ENCODE measurements at places on chromosomes 7 and 10.

GRCh38 chr10:26869528-26869927 lies 8.8 kb upstream of the ABI1 start:
- no peak for DNase-seq

DNA sequence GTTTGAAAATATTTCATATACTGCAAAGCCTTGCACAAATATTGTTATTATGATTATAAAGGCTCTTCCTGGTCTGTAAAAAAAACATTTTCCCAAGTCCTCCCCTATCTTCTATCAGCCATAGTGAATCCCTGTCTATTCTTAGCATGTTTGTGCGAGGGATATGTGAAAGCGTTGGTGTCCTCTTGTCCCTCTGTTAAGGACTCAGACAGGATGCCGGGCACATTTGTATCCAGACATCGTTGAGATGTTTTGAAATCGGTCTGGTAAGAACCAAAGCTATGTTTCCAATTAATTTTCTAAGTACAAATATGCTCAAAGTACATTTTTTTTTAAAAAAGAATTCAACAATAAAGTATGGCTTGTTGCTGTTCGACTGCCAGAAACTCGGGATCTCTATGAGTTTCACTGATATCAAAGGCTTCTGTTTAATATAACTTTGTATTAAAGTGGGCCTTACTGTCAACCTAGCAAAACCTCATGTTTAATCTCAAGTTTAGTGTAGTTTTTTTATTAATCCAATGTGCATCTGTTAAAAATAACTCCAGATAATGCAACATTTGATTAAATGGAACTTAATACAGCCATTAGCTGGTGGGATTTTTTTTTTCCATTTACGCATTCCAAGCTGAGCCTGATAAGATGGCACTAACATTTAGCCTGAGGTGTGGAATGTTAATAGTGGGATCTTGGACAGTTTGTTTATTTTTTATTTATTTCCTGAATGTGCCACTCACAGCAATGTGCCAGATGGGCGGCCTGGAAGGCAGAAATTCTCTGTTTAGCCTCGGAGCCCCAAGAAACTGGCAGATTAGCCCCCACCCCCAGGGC lies 754.3 kb downstream of the LRMDA start:
- no peak for DNase-seq

DNA sequence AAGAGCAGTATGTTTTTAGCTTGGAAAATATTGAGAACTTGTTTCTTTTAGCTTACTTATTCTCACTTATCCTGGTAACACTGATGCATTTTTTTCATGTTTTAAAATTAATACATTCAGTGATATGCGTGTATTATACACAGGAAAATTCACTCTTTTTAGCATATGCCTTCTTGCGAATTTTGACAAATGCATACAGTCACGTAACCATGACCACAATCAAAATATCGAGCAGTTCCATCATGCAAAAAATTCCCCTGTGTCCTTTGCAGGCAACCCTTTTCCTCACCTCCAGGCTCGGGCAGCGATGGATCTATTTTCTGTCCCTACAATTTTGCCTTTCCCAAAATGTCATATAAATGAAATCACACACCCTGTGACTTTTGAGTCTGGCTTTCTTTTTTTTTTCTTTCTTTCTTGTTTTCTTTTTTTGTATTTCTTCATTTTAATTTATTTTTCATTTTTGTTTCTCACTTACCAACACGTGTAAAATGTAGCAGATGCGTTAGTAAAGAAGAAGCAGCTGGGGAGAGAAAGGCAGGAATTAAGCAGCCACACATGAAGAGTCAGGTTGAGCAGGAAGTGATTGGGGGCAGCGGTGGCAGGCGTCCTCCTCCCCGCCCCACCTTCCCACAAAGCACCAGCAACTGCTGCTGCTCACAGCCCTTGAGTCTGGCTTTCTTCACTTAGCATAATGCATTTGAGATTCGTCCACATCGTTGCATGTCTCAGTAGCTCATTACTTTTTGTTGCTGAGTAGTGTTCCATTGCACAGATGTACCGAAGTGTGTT lies 29.9 kb downstream of the ADRB1 start:
- no peak for DNase-seq

- DNase-seq = no peak
Measured at GRCh38 chr7:38382684-38383083, 109.2 kb upstream of the TARP start.

DNA sequence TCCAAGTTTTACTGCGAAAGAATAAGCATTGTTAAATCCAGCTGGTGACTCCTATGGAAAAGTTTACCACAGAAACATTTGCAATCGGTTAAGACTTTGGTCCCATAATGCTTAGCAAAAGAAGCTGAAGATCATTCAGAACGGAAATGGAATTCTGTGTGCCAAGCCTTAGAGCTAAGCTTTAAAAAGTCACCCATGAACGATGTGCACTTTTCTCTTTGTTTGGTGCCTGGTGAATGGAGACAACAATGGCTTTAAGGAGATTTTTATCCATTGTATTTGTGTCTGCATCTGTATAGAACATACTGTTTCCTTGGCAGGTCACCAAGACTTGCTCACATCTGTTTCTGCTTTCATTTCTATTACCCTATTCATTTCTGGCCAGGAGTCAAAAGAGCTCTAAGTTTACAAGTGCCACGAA lies 26.3 kb upstream of the COL1A2 start:
- no peak for DNase-seq

DNA sequence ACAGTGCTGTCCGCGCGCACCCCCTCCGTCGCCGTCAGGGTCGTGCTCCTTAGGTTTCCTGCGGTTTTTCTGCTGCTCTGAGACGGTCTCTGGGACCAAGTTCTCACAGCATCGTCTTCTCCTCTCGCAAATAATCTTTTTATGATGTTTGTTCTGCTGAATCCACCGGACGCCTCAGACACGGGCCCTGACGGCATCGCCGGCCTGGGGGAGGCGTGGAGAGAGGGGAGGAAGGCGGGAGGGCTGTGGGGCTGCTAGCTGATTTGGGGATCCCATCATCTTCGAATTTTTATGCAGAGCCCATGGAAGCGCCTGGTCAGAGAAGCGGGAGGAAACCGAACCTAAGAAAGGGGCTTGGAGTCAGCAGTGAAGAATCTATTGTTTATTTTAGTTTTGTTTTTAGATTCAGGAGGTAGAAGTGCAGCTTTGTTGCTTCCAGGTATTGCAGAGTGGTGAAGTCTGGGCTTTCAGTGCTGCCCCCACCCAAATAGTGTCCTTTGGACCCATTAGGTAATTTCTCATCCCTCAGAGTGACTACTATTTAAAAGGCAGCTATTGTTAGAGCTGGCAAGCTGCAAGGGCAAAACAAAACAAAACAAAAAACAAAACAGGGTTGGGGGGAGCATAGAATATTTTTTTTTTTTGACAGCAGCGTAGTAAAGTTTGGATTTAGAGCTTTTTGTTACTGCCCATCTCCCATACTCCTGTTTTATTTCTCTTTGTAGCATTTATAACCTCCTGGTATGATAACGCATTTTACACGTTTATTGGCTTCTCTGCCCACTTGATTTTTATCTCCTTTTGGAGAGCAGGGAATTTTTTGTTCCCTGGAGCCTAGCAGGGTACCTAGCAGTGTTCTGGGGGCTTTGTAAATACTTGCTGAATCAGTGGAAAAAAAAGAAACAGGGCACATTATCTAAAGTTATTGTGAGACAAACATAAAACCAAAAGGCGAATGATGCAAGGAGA lies 92.6 kb downstream of the SPAG6 start:
- no peak for DNase-seq

DNA sequence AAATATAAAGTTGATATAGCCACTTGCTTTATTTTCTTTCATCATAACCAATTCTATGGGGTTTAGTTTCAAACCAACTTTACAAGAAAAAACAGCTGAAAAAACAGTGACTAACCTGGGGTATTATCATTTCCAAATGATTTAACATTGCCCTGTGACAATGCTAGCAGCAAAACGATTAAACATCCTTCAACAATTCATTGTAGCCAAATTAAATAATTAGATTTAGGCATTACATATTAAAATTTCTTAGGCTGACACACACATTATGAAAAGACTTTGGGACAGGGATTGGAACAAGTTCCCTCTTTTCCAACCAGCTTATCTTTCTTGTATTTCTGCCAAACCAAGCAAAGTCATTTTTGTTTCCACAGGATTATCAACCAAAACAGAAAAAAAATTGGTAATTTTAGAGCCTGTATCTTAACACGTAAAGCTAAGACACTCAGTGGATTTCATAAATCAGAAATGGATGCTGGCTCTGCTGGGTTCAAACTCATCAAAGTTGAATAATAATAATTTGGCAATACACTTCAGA lies 84.0 kb downstream of the SEMA3D start:
- no peak for DNase-seq

DNA sequence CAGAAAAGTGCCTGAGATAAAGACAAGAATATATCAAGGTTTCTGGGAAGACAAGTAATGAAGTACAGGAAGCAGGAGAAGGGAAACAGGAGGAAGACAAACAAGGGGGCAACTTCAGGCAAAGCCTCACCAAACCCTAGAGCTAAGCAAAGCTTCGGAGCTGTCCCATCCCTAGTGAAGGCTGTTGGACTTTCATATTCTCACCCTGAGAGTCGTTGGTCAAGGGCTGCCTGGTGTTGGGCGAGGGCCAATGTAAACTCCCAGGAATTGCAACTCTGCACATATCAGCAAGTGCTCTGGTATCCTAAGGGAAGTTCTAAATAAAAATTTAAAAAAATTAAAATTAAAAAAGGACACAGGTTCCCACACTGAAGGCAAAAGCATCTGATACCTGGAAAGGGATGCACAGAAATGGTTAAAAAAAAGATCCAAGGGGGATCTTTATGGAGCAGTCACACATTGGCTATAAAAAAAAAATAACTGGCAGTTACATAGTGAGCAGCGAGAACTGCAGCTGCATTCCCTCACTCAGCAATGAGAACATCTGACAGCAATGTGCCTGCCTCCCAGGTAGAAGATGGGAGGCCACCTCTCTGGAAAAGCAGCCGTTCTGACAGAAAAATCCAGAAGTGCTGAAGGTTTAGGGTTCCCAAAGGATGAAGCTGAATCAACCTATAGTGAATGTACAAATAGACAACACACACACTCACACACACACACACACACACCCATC lies 304.7 kb downstream of the WDR11 start:
- DNase-seq = peak; percentile 61

- peak; percentile 51 for DNase-seq
Measured at GRCh38 chr10:34147641-34148304, 667.3 kb downstream of the PARD3 start.

DNA sequence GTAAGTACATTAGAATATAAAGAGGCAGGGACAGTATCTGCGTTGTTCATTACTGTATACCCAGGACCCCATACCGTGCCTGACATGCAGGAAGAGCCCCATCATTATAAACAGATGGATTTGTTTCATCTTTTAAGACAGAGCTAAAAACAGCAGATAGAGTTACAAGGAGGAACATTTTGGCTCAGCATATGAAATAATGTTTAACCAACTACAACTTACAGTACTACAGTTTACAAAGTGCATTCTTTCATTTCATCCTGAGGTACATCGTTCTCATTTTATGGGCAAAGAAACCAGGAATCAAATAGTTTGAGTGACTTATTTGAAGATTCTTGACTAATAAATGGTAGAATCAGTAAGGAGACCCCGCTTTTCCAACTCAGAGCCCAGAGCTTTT lies 38.1 kb upstream of the AGBL3 start:
- DNase-seq = no peak

GRCh38 chr7:98133621-98134303 lies 27.1 kb downstream of the LMTK2 start:
- DNase-seq = no peak

DNA sequence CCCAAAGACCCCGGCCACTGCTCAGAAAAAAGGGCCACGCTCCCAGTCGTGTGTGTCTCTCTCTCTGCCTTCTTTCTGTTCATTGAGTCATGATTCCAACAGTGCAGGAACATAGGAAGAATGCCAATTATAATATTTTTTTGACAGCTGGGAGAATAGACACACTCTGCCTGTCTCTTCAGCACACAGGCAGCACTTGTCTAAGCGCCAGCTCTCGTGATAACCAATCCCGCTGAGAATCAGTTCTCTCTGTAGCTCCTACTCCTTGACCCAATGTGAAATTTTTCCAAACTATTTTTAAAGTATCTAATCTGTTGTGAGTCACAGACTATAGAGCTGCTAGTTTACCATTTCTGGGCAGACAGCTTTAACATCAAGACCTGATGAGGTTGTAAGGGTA lies 145.7 kb upstream of the RHEB start:
- DNase-seq = no peak

DNA sequence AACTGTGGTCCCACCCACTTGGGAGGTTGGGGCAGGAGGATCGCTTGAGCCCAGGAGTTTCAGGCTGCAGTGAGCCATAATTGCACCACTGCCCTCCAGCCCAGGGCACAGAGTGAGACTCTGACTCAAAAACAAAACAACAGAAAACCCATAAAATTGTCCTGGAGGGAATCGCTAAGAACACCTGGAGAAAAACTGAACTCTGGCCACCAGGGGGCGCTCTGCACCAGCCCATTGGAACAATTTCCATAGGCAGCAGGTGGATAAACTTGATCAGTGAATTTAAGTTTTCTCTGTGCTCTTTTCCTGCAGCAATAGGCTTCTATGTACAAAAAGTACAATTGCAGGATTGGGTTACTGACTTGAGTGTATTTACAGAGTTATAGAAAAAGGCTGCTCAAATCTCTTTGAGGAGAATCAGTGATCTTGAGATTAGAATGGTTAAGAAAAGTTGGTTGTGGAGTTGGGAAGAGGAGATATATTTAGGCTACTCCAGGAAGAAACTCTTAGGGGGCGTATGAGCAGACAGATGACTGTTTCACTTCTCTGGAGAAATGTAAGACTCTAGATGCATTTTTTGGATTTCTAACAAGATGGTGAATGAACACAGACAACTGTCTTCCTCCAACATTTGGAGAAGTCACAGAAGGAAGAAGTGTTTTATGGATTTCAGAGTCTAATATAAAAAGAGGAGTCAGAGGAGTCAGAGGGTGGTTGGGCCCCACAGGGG lies 274.9 kb upstream of the GALNT17 start:
- DNase-seq = peak; percentile 70

GRCh38 chr10:118956802-118957442 lies 72.6 kb upstream of the NANOS1 start:
- DNase-seq = no peak

- DNase-seq = no peak
Measured at GRCh38 chr10:30047924-30048531, 11.4 kb downstream of the JCAD start.

DNA sequence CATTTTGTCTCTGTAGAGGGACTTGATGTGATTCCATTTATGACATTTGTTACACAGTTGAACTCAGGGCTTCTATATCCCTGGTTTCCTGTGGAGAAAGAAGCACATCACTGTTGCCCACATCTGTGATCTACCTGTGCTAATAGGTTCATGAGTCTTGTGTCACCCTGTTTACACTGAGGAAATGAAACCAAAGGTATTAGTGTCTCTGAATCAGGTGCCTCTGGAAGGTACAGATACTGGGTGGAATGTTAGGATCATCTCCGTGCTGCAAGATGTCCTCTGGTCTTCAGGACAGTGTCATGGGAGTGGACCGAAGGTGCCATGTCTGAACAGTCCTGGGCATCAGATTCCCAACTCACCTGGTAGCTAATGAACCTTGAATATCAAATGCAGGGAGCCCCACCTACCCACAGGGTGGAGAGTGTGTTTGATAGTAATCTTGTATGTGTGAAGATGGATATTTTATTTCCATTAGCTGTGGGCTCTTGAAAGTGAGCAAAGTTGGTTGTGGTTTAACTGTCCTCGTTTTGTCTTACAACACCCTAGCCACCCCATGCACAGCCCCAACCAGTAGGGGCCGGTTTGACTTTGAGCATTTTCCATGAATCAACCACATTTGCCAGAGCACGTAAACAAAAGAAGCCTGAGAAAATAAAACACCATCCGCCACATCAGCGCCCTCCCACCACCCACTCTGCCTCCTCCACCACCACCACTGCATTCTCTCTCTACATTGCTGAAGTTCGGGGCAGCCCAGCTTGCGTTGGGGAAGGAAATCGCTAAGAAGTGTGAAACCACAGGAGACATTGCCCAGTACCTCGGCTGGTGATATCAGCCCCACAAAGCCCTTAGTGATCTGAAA lies 40.7 kb downstream of the TARP start:
- DNase-seq = no peak
